Non-pigmented ciliary epithelial cell (primary cell): ENCODE measurements at places on chromosomes 5 and 9.

DNA sequence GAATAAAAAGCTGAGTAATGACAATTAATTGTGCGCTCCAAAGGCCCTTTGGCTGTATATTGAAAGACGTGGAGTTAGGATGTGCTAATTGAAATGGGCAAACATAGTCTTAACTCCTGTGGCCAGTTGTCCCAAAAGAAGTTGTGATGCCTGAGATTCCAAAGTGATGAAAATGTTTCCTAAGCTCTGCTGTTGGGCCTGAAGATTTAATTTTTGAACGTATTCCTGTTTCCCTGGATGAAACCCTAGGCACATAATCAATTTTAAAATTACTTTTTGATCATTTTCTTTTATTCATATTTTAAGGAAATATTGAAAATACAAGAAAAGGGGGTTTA lies 87.9 kb downstream of the PRDM6 start:
- DNase-seq, result no peak

- DNase-seq, result no peak
Observed at GRCh38 chr5:139223481-139223880, 25.3 kb upstream of the SIL1 start.

DNA sequence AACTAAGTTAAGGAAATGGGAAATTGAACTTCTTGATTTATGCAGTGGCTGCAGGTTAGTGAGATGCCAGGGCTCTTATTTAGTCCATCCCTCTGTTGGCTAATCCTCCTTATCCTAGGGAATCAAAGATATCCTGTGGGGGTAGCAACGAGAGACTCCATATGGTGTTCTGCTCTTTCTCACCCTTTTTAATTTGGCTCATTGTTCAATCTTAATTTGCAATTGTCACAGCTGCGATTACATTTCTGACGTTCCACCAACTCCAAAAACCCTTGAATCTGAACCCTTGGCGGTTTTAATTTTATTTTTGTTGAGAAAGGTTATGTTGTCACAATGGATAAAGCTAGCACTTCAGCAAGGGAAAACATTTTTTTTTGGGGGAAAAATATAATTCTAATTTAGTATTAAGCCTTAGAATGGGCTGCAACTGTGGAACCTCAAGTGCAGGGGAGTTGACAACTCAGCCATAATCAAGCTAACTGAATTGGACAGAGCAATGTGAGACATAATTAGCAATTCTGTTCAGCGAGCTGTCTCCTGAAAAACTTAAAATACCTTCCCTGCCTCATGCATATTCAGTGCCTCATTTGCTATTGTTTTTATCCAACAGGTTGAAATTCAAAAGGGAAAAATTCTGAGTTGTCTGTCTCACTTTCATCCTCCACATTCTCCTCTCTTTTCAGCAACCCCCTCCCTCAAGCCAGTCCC lies 91.3 kb downstream of the MAT2B start:
- DNase-seq, result no peak

DNA sequence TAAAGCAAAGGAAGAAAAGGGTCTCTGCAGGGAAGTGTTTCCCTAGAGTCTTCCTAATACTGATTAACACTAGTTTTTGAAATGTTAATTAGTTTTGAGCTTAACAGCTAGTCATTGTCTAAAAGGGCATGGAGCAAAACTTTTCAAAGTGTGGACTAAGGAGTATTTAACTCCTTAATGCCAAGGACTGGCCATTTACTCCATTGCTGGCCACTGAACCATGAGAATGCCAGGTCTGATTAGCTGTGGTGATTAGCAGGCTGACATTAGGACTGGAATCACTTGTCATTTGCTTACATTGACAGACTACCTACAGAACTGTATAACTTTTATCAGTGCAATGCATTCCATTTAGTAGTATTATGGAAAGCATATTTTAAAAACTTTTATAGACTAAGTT lies 987.0 kb downstream of the NR2F1-AS1 start:
- no peak for DNase-seq

- DNase-seq, result no peak
Observed at GRCh38 chr5:38319491-38319890, 61.1 kb downstream of the EGFLAM start.

DNA sequence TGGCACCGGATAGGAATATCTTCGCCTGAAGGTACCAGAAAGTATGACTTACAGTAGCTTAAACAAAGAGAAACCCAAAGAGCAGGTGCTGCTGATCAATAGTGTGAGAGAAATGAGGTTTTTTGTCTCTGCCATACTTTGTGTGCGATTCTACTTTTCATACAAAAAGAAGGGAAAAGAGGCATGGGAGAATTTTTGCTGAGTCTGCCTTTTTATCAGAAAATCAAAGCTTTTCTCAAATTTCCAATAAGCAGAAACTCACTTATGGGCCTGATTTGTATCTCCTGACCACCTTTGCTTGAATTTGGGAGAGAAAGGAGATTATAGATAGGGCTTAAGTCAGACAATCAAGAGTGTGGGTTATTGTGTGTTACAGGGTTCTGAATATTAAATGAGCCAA lies 65.5 kb upstream of the TAF11L2 start:
- DNase-seq, result no peak
